ENCODE measurements at places on chromosomes 5 and 9.

GRCh38 chr9:110255463-110256379 is 586 bp downstream of the TXN start:
- H3K36me3 ChIP-seq = no peaks in the 10 kb centered on the region
- peak overlapping the region; percentile 92 for H3K27ac ChIP-seq

DNA sequence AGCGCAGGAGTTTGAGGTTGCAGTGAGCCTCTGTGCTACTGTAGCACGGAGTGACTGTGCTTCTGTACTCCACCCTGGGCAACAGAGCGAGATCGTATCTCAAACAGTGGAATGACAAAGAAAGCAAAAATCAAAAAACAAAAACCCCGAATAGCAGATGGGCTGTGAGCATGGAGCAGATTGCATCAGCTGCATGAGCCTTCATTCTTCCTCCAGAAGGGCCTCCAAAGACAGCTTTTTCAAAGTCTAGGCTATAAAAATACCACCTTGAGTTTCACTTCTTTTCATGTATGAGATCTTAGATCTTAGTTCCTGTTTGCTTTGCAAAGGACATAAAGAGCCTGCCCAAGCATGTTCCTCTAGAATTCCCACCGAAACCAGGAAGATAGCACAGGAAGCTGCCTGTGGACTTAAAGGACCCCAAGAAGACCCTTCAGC is 15.0 kb upstream of the HSPB3 start:
- no peak overlapping the region for H3K27ac ChIP-seq
- no peaks in the 10 kb centered on the region for H3K4me1 ChIP-seq
- H3K36me3 ChIP-seq = no peaks in the 10 kb centered on the region
- DNase-seq = no peak

DNA sequence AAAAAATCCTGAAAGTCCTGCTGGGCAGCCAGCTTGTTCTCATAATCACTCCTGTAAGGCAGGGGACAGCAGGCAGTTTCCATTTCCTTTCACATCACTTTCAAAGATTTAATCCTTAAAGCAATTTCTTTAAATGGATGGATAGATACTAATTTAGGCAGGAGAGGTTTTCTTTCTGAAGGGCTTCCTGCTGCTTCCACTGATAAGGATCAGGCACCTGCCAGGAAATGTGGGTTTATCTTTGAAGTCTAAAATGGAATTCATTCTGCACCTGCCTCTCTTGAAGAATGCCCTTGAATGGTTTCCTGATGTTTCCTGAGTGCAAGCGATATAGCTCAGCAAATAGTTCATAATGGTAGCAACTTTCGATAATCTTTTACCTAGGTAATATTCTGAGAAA is 64.5 kb downstream of the STARD4 start:
- no peak for DNase-seq
- no peak overlapping the region for H3K4me3 ChIP-seq
- no peaks in the 10 kb centered on the region for H3K4me1 ChIP-seq

GRCh38 chr9:132531195-132531594 is 51.2 kb upstream of the BARHL1 start:
- no peak overlapping the region for H3K27ac ChIP-seq
- no peak overlapping the region for H3K4me3 ChIP-seq
- no peak for DNase-seq
- H3K27me3 ChIP-seq = no peaks in the 10 kb centered on the region
- no peaks in the 10 kb centered on the region for H3K36me3 ChIP-seq

DNA sequence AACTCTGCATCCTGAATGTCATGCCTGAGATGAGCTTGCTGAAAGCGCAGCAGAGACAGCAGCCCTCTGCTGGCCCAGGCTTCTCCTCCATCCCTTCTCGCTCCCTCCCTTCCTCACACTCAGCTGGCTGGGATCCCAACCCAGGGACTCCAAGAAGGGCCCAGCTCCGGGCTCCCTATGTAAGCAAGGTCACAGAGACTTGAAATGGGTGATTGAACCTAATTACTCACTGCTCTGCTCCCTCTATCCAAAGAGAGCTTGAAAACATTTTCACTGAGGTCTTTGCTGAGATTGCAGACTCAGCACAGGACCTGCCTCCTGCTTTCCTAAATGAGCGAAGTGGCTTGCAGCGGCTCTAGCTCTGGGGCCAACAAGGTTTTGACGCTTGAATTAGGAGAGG is 42.8 kb downstream of the RAPGEF1 start:
- H3K36me3 ChIP-seq = no peaks in the 10 kb centered on the region
- no peak for DNase-seq
- H3K4me3 ChIP-seq = no peak overlapping the region
- H3K27me3 ChIP-seq = no peaks in the 10 kb centered on the region
- peak overlapping the region; percentile 4 for H3K27ac ChIP-seq
- H3K4me1 ChIP-seq = no peaks in the 10 kb centered on the region

GRCh38 chr5:171826132-171826531 is 40.5 kb downstream of the SMIM23 start:
- no peak overlapping the region for H3K4me3 ChIP-seq
- H3K27ac ChIP-seq = no peak overlapping the region
- no peaks in the 10 kb centered on the region for H3K4me1 ChIP-seq

DNA sequence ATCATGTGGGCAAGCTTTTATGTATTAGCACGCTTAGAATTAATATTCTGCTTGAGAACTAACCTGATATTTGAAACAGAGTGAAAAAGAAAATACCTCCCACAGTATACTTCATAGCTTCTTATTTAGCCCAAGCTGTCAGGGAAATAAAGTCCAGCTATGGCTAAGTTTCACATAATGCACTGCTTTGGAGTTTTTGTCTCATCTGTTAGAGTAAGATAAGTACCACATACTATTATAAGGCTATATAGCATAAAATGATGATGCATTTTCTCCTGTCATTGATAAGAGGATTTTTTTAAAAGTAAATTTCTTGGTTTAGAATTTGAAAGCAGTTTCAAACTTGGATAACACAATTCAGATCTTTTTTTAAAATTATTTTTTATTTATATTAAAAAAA is 2.4 kb upstream of the ANKDD1B start:
- no peak overlapping the region for H3K4me3 ChIP-seq
- H3K36me3 ChIP-seq = peaks cover 2% of the 10 kb centered on the region
- no peak for DNase-seq
- no peaks in the 10 kb centered on the region for H3K27me3 ChIP-seq

GRCh38 chr9:13110766-13111417 is 168.6 kb downstream of the MPDZ start:
- H3K27ac ChIP-seq = peak overlapping the region; percentile 25
- H3K27me3 ChIP-seq = no peaks in the 10 kb centered on the region
- no peak overlapping the region for H3K4me3 ChIP-seq
- H3K4me1 ChIP-seq = peaks cover 10% of the 10 kb centered on the region
- peak; percentile 73 for DNase-seq
- peaks cover 44% of the 10 kb centered on the region for H3K36me3 ChIP-seq

GRCh38 chr5:81302596-81302995 is 1.2 kb downstream of the ZCCHC9 start:
- no peaks in the 10 kb centered on the region for H3K27me3 ChIP-seq
- peaks cover 16% of the 10 kb centered on the region for H3K4me1 ChIP-seq
- no peak overlapping the region for H3K27ac ChIP-seq
- no peak for DNase-seq

- H3K4me3 ChIP-seq = no peak overlapping the region
- H3K27ac ChIP-seq = no peak overlapping the region
- no peaks in the 10 kb centered on the region for H3K27me3 ChIP-seq
- no peak for DNase-seq
These were observed 455.2 kb downstream of the ISL1 start for GRCh38 chr5:51838459-51838858.

DNA sequence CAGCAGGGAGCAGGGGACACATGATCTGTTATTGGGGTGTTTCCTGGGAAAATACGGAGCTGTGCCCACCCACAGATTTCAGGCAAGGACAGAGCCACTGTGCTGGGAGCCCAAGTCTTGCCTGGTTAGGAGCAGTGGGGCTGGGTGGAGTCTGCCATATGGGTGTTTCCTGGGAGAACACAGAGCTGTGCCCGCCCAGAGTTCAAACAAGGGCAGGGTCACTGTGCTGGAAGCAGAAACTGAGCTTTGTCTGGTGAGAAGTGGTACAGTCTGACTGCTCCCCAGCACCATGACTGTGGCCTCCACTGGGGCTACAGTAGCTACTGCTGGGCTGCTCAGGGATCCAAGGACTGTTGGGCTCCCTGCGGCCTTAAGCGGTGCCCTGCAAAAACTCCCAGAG is 135.5 kb downstream of the MCTP1 start:
- H3K27ac ChIP-seq = no peak overlapping the region
- H3K4me3 ChIP-seq = no peak overlapping the region
- H3K36me3 ChIP-seq = no peaks in the 10 kb centered on the region
- H3K27me3 ChIP-seq = no peaks in the 10 kb centered on the region
- DNase-seq = no peak

GRCh38 chr9:136341042-136341655 is 13.8 kb downstream of the GPSM1 start:
- no peak overlapping the region for H3K4me3 ChIP-seq
- DNase-seq = no peak
- peaks cover 8% of the 10 kb centered on the region for H3K4me1 ChIP-seq
- peaks cover 40% of the 10 kb centered on the region for H3K36me3 ChIP-seq
- peak overlapping the region; percentile 11 for H3K27ac ChIP-seq

GRCh38 chr5:13510616-13511015 is 433.9 kb downstream of the DNAH5 start:
- no peaks in the 10 kb centered on the region for H3K36me3 ChIP-seq
- DNase-seq = no peak
- H3K4me3 ChIP-seq = no peak overlapping the region
- no peaks in the 10 kb centered on the region for H3K4me1 ChIP-seq
- H3K27ac ChIP-seq = no peak overlapping the region

DNA sequence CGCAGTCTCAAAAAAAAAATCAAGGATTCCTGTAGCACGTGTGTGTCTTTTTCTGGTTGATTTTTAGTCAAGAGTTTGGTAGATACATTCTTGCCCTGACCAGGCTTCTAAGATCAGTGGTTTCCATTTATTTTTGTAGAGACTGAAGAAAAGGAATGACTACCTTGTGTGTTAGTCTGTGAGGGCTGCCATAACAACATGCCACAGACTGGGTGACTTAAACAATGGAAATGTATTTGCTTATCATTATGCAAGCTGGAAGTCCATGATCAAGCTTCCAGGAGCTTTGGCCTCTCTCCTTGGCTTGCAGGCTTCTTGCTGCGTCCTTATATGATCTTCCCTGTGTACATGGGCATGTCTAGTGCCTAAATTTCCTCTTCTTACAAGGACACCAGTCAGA is 127.0 kb downstream of the CCDC192 start:
- H3K27me3 ChIP-seq = no peaks in the 10 kb centered on the region
- H3K4me1 ChIP-seq = no peaks in the 10 kb centered on the region
- H3K4me3 ChIP-seq = no peak overlapping the region
- DNase-seq = no peak
- no peak overlapping the region for H3K27ac ChIP-seq
- H3K36me3 ChIP-seq = no peaks in the 10 kb centered on the region

DNA sequence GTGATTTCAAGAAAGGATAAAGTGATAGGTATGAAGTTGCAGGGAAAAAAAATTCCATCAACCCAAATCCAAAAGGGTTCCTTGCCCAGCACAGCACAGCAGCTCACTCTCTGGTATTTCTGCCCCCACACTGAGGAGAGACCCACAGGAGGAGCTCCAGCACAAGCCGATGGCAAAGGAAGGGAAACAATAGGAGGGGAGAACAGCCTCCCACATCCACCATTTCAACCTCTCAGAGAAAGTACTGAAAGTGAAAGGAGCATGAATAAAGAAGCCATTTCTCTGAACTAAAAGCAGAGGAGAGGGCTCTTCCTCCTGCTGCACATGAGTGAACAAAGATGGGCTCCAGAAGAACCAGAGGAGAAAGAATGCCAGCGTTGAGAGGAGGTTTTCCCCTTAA is 54.9 kb upstream of the ZSWIM6 start:
- no peaks in the 10 kb centered on the region for H3K36me3 ChIP-seq
- DNase-seq = no peak
- H3K27me3 ChIP-seq = no peaks in the 10 kb centered on the region
- H3K4me3 ChIP-seq = no peak overlapping the region

DNA sequence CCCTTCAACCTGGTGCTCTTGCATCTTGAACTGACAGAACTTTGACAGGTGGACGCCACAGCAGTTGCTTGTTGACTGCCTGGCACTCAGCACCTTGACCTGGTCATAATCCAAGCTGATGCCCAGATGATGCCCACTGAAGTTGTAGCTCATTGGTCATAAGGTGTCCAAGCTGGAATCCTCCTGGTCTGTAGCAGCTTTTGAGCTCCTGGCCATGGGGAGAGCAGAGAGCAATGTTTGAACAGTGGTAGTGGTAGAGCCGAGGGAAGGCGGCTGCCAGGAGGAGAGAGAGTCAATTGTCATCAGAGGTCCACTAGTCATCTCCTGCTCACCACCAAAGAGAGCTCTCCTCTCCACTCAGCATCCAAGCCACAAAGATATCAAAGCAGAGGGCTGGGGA is 23.3 kb downstream of the CSF2 start:
- no peak for DNase-seq
- no peak overlapping the region for H3K27ac ChIP-seq
- H3K36me3 ChIP-seq = no peaks in the 10 kb centered on the region
- H3K4me3 ChIP-seq = no peak overlapping the region

DNA sequence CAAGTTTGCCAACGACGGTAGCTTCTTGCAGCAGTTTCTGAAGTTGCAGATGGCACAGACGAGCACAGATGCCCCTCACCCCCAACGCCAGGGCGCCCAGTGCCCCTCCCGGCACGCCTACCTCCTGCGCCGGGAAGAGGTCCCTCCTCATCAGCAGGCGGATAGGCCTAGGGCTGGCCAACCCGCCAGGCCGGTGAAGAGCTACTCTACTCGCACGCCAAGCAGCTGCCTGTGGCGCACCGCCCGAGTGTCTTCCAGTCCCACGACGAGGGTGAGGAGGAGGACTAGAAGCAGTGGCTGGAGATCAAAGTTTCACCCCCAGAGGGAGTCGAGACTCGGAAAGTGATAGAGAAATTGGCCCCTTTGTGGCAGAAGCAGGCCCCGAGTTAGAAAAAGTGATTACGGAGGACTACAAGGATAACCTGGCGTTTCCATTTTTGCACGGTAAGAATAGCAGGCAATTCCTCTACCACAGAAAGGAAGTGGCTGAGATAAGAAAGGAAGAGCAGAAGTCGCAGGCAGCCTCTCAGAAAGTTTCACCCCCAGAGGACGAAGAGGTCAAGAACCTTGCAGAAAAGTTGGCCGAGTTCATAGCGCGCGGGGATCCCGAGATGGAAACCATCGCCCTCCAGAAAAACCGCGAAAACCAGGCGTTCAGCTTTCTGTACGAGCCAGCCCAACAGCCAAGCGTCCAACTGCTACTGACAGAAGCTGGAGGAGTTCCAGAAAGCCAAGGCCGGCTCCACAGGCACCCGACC is 170.4 kb downstream of the HINT1 start:
- H3K27ac ChIP-seq = no peak overlapping the region
- no peak overlapping the region for H3K4me3 ChIP-seq
- H3K36me3 ChIP-seq = no peaks in the 10 kb centered on the region
- no peaks in the 10 kb centered on the region for H3K27me3 ChIP-seq
- DNase-seq = no peak
- H3K4me1 ChIP-seq = no peaks in the 10 kb centered on the region

DNA sequence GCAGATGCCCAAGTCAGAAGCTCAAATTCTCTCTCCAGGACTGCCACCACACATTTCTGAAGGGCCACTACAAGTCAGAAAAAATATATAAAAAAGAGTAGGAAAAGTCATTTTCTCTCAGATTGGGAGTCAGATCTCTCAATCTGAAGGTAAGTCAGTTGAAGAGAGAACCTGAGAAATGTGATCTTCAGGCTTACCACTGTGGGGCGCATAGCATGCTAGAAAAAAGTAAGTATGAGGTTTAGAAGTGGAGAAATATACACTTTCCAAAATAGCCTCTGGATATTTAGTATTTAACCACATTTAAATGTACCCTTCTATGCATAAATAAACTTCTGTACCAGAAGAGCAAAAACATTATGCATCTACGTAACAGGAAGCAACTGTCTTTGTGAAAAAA is 800.7 kb upstream of the CTNND2 start:
- H3K36me3 ChIP-seq = no peaks in the 10 kb centered on the region
- no peak for DNase-seq
- H3K4me3 ChIP-seq = no peak overlapping the region
- no peaks in the 10 kb centered on the region for H3K27me3 ChIP-seq
- H3K4me1 ChIP-seq = no peaks in the 10 kb centered on the region

GRCh38 chr9:126809068-126809467 is 4.2 kb downstream of the ZBTB43 start:
- no peaks in the 10 kb centered on the region for H3K27me3 ChIP-seq
- no peak overlapping the region for H3K4me3 ChIP-seq

Data from ascending aorta (tissue), 2 donors.